ENCODE measurements at places on chromosomes 13 and 19.

DNA sequence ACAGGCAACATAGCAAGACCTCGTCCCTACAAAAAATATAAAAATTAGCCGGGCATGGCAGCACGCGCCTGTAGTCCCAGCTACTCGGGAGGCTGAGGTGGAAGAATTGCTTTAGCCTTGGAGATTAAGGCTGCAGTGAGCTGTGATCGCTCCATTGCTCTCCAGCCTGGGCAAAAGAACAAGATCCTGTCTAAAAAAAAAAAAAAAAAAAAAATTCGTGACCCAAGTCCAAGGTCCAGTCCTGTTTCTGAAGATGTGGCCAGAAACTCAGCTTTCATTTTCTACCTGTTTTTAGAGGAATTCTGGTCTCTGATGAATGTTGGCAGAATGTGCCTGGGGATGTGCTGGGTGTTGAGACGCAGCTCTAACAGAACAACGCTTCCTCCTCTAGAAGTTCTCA is 1.9 kb upstream of the PGPEP1 start:
- no peak for DNase-seq

DNA sequence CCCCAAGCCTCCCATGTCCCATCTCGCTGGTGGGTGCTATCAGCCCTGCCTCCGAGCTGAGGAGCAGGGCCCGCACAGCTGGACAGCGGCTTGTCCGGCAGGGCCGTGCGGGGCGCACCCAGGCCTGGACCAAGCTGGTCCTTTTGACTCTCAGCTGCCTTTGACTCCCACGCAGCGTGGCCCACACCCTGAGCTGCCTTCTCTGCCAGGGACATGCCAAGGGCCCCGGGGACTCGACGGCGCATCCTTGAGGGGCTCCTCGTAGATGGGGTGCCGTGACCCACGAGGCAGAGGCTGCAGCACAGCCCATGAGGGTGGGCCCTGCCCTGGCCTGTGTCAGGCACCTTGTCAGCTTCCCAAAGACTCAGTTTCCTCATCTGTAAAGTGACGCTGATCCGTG is 38.8 kb upstream of the F7 start:
- no peak for DNase-seq

DNA sequence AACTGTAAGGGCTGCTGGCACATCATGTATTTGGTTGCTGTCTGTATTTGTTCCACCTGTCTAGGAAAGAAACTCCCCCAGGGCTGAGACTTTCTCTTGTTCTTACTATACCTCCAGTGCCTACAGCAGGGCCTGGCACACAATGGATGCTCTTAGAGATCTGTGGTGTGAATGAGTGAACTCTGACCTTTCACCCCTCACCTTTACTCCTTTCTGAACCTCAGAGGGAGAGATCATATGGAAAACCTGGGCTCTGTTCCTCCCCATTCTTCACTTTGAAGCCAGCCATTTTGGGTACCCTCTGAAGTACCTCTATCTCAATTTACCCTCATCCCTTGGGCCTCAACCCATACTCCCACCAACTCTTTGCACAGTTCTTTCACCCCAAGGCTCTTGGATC is 3.1 kb downstream of the DYRK1B start:
- no peak for DNase-seq

DNA sequence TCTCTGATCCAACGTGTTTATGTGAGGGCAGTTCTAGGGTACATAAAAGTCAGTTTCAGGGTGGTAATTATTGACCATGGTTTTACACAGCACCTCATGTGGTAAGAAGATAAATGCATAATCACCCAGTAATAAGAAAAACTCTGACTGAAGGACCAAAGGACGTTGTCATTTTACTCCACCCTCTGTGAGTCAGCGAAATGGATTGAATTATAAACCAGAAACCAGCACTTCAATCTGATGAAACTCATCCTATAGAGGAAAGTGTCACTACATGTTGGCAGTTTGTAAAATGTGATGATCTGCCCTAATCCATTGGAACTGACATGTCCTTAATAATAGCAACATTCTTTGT is 406.8 kb downstream of the KLF5 start:
- DNase-seq = no peak

DNA sequence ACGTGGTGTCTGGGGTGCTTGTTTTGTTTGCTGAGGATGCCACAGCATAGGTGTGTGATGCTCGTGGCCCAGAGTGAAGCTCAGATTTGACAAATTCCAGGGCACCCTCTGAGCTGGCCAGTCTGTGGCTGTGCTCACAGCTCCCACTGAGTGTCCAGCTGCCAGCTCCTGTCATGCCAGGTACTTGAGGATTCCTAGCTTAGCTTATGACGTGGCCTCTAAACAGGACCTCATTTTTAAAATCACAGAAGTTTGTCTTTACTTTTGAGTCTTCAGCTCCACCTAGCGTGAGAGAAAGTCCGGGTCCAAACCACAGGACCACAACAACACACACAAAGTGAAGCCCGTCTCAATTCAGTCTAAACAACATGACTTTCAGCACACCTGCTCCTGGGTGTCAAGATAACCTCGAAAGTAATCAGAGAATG is 117.3 kb downstream of the RAB20 start:
- DNase-seq = no peak

GRCh38 chr13:89687066-89687465 is 1660.4 kb upstream of the MIR17HG start:
- no peak for DNase-seq

DNA sequence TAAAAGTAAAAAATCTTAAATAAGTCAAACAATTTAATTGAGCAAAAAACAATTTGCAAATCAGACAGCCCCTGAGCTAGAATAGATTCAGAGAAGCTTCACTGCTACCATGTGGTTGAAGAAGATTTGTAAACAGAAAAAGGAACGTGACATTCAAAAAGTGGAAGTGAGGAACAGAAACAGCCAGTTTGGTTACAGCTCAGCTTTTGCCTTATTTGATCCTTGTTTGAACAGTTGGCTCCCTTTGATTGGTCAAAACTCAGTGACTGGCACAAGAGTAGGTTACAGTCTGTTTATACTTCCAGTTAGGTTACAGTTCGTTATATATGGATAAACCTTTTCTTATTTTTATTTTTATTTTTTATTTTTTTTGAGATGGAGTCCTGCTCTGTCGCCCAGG is 5.8 kb downstream of the ZNF221 start:
- no peak for DNase-seq

DNA sequence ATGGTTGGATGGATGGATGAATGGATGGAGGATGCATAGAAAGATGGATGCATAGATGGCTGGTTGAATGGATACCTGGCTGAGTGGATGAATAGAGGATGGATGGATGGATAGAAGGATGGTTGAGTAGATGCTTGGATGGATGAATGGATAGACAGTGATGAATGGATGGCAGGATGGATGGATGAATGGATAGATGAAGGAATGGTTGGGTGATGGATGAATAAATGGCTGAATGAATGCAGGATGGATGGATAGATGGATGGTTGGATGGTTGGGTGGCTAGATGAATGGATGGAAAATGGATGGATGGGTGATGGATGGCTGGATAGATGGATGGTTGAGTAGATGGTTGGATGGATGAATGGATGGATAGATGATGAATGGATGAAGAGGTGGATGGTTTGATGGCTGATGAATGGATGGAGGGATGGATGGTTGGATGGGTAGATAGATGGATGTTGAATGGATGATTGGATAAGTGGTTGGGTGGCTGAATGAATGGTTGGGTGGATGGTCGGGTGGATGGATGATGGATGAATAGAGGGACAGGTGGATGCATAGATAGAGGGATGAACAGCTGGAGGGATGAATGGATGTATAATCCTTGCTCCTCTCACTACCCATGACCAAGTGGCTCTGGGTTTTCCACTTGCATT is 3.6 kb upstream of the SULT2B1 start:
- no peak for DNase-seq

- DNase-seq = no peak
These were observed 134.4 kb downstream of the KL start for GRCh38 chr13:33150662-33151061.

DNA sequence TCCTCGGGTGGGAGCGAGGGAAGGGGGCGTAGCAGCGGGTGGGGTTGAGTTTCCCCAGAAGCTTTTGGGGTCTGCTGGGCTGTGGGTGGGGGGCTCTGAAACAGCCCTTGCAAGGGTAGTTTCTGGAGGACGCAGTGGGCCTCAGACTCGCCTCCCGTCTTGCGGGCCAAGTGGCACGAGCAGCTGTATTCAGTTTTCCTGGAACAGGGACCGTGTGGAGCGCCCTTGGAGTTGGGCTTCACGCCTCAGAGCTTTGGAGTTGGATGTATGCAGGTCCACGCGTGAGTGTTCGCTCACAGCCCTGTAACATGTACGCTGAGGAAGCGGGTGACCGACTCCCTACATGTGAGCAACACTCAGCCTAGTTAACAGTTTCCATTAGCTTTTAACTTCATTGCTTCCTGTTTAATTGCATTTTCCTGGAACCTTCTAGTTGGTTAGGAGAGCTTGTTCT is 603 bp downstream of the TM9SF2 start:
- no peak for DNase-seq

- DNase-seq = no peak
These were observed 124.9 kb downstream of the CRYL1 start for GRCh38 chr13:20400774-20401173.

DNA sequence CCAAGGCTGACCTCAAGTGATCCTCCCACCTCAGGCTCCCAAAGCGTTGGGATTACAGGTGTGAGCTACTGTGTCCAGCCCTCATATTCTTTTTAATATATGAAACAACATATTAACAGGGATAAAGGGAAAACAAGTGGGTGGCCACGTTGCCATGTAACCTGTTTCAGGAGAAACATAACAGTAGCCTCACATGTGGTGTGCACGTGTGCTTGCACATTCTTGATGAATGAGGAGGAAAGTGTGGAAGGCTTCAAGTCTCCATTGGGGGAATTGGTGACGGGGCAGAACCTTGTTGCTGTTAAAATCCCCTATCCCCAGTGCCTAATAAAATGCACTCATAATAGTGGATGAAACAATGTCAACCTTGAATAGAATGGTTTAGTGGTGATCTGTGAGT is 202.3 kb downstream of the MTUS2 start:
- DNase-seq = no peak

GRCh38 chr13:106804991-106805390 is 237.1 kb upstream of the ARGLU1 start:
- DNase-seq = no peak

DNA sequence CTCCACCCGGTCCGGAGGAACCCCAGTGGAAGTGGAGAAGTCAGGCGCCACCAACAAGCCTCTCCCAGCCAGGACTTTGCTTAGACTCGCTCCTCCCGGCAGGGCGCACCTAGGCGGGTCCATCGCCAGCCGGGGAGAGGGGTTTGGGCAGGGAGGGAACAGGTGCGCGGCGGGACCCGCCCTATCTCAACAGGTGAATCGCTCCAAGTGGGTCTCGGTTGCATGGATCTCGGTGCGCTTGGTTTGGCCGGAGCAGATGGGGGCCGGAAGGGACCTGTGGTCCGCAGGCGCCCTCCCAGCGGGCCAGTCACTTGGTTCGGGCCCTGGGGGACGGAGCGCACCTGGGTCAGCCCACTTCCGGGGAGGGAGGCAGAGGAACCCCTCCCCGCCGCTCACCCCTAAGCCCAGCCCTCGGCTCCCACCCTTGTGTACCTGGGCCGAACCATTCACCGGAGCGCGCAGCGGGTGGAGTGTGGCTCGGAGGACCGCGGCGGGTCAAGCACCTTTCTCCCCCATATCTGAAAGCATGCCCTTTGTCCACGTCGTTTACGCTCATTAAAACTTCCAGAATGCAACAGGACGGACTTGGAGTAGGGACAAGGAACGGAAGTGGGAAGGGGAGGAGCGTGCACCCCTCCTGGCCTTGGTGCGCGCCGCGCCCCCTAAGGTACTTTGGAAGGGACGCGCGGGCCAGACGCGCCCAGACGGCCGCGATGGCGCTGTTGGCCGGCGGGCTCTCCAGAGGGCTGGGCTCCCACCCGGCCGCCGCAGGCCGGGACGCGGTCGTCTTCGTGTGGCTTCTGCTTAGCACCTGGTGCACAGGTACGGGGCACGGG is at the start of gene LSR:
Gene LSR, plus strand, starts transcription at position 693 of the 836 bp plus-strand sequence. Its CDS starts 21 bp downstream, at position 714.
- peak; percentile 96 for DNase-seq

DNA sequence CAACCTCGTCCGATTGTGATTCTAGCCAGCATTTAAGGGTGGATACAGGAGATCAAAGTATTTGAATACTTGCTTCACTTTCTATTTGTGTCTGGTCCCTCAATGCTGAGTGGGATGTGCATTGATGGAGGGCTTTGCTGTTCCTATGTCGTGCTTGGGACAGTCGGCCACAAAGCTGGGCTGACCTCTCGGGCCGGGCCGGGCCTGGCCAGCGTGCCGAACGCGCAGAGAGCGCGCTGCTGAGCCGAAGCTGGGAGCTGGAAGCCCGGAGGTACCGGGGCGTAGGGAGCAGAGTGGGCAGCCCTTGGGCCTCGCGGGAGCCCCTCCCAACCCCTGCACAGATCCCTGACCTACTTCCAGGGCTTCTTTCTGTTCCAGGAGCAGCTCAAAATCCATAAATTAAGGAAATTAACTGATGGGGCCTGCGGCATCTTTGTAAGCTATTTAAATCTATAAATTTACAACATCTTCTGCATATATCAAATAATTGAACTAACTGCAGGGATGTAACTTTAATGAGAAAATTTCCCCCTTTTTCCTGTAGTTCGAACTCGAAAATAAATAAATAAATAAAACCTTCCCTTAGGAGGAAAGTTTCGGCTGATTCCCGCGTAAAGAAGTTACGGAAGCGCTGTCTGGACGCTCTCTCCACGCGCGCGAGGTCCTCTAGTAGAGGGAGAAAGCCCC is 1.8 kb upstream of the KCTD15 start:
- DNase-seq = no peak

DNA sequence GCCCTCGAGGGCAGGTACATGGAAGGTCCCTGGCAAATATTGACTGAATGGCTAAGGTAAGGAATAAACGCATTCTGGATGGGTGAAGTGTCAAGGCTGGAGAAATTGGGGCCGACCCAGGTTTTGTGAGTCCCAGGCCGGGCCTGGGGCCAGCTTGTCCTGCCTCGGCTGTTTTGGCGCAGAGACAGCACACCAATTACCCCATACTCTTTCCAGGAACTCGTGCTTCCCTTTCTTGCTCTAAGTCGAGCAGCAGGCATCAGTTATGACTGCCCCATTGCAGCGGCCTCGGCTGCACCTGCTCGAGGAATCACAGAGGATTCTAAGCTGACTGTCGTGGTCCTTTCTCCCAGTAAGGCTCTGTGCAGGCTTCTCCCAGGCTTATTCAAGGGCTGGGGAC is 67.1 kb downstream of the ZNF536 start:
- no peak for DNase-seq

DNA sequence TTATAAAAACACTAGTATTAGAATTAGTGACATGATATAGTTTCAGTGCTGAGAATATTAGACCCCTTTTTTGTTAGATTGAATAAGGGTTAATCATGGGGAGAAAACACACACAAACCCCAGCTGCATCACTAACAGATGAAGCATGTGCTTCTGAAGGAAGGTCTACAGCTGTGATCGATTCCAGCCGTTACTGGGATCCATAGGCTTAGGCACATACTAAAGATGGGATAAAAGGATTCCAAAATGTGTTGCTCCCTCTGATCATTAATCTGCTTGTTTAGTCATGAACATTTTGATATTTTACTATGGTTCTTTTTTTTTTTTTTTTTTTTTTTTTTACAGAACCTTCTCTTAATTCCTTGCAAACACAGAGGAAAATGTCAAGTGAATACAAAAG is 1591.3 kb downstream of the EFNB2 start:
- DNase-seq = no peak
